A549 treated with CpdA at 1 μM for 4 hours (cell line): ENCODE measurements at places on chromosomes 5 and 9. TPM values are rescaled to one million over a fixed set of nuclear protein-coding genes. Genes with fewer than 3 reads are reported as not detected.

The CCL27 gene
- 0.23 to 0.66 TPM (median 0.32 TPM) in 3 of 5 replicates, not detected in the others for total RNA-seq

The SPINK4 gene
- total RNA-seq, result not detected in 5 replicates

The PCDHB13 gene
- total RNA-seq, result 0.02 to 0.08 TPM (median 0.07 TPM) in 5 replicates

The PCDHGB2 gene
- total RNA-seq, result 0.07 to 0.19 TPM (median 0.17 TPM) in 5 replicates

The PTGDS gene
- total RNA-seq, result 0.35 to 0.71 TPM (median 0.39 TPM) in 3 of 5 replicates, not detected in the others

The TAL2 gene
- total RNA-seq, result 0.32 to 0.41 TPM in 2 of 5 replicates, not detected in the others

The TICAM2 gene
- total RNA-seq, result 0.46 to 1.1 TPM (median 1.0 TPM) in 5 replicates

The IRX2 gene
- total RNA-seq, result 1.2 to 2.2 TPM (median 1.3 TPM) in 5 replicates

The ADAMTS16 gene
- total RNA-seq, result 1.5 to 1.7 TPM (median 1.7 TPM) in 5 replicates

The CDH9 gene
- not detected in 5 replicates for total RNA-seq

The PCDHGC3 gene
- 6.1 to 7.1 TPM (median 6.4 TPM) in 5 replicates for total RNA-seq

The CARD6 gene
- total RNA-seq, result 4.2 to 5.5 TPM (median 4.9 TPM) in 5 replicates

The TMEM174 gene
- total RNA-seq, result not detected in 5 replicates

The MYMK gene
- total RNA-seq, result not detected in 5 replicates

The GAS1 gene
- 0.05 to 0.13 TPM (median 0.10 TPM) in 5 replicates for total RNA-seq

The SELENOP gene
- total RNA-seq, result 0.17 to 0.57 TPM (median 0.41 TPM) in 4 of 5 replicates, not detected in the other

The DBH gene
- total RNA-seq, result not detected in 5 replicates

The RMRP gene
- 3.1 to 22.0 TPM (median 11.8 TPM) in 4 of 5 replicates, not detected in the other for total RNA-seq

The ZNF354B gene
- 3.3 to 5.9 TPM (median 4.6 TPM) in 5 replicates for total RNA-seq

The JAKMIP2 gene
- total RNA-seq, result not detected in 5 replicates
